HFFc6 (cell line): ENCODE measurements at places on chromosomes 3 and 15. TPM values are rescaled to one million over a fixed set of nuclear protein-coding genes. Genes with fewer than 3 reads are reported as not detected.

DNA sequence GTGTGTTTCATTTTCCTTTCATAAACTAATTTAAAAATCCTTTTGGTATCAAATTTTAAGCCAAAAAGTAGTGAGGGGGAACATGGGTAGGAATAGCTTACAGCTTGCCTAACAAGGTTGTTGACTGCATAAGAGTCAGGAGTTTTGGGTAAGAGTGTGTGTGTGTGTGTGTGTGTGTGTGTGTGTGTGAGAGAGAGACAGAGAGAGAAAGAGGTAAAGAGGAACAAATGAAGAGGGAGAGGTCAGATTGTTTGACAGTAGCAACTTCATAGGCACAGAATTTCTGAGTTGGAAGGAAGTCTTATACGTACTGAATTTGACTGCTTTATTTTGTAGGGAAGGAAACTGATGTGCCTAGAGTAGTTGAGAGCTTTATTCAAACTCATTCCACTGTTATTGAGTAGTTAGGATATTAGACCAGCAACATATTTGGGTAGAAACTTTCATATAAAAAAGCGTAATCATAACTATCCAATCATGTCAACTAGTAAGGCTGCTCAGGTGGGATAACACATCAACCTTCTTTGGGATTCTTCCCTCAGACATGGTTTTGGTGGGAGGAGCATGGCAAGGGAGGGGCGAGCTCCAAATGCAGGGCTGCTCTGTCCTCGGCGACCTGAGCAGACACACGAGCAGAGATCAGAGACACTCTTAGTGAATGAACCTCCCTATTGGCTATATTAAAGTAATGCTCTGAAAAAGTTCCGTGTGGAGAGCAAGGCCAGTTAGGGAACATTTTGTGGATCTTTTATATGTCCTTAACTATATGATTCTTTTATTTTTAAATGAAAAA, 86.4 kb downstream of the LPP start:
- no peak for DNase-seq

GRCh38 chr15:88393719-88394519, 73.3 kb downstream of the MRPL46 start:
- peak; percentile 43 for DNase-seq

DNA sequence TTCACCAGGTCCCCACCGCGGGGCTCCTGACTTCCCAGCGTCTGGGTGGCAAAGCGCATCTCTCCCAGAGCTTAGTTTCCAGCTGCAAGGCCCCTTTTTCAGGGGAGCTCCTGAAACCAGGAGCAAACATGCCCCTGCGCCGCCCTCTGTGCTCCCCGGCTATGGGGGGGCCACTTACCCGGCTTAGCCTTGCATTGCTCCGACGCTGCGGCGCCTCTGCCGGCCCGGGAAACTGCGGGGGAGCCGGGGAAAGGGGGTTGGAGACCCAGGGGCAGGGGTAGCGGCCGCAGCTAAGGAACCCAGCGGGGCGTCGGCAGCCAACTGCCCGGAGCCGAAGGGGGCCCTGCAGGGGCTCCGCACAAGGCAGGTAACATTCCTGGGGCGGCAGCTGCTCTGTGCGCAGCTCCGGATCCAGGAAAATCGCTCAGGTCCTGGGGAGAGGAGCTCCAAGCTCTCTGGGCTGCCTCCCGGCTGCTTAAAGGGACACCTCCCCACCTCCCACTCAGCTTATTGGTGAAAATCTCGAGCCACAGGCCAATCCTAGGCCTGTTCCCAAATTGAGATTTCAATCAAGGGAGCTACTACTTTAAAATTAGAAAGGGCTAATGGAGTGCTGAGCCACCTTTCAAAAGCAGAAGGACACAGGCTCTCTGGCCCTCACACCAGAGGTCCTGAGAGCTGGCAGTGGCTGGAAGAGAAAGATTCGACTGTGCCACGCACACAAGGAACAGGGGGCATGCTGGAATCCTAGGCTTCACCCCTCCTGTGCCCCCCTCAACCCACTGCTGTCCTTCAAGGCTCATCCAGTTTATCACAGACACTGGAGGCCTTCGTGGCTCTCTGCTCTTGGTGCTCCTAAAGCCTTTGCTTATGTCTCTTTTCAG, 42.7 kb upstream of the PRICKLE2 start:
- DNase-seq: peak; percentile 58

DNA sequence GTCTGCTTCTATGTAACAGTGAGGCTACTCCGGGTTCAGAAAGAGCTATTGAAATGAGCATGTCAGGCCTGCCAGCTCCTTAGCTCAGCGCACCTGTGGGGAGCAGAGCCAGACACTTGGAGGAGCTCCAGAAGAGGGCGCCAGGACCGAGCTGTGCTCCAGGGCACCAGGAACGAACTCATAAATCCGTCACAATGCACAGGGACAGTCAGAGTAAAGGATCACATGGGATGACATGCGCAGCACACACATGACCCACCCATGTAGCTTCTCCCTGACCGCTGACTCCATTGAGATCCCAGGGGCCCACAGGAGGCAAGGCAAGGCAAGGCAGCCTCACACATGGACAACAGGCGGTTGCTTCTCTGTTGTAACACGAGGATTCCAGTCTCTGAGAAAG, 26.0 kb upstream of the GNB5 start:
- no peak for DNase-seq

- DNase-seq: no peak
These were observed 329.7 kb upstream of the TLE3 start for GRCh38 chr15:70427167-70428120.

DNA sequence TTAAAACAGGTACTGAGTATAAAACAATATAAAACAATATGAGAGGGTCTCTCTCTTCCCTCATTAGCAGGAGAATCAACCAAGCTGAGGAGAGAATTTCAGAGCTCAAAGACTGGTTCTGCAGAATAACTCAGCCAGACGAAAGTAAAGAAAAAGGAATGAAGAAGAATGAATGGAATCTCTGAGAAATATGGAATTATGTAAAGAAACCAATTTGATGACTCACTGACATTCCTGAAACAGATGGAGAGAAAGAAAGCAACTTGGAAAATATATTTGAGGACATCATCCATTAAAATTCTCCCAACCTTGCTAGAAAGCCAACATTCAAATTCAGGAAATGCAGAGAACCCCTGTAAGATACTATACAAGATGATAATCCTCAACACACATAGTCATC, 630.9 kb downstream of the PYDC2 start:
- DNase-seq: peak; percentile 30

DNA sequence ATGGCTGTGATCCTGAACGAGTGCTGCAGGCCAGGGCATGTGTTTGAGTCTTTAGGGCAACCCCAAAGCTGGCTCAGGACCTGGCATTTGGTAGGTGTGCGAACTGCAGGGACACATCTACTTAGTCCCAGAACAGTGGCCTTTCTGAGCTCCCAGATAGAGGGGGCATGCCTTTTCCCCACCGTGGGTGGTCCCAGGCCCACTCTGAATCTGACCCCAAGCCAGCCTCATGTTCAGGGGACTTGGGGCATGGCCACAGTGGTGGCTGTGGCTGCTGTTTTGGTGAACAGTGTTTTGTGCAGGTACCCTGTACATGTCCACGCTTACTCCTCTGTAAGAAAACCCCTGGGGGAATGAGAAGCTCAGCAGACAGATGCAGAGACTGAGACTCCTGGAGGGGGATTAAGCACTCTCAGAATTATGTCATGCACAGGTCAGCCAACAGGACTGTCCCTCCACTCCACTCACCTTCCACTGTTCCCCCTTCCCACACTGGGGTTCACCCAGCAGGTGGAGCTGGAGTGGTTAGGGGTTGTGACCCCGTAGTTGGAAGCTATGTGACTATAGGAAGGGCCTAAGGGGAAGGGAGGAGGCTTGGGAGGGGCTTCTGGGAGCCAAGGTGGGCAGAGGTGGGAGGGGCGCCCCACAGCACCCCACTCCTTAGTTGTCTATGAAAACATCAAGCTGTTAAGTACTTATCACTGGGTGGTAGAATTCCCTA, 16.4 kb downstream of the ESYT3 start:
- DNase-seq: no peak

DNA sequence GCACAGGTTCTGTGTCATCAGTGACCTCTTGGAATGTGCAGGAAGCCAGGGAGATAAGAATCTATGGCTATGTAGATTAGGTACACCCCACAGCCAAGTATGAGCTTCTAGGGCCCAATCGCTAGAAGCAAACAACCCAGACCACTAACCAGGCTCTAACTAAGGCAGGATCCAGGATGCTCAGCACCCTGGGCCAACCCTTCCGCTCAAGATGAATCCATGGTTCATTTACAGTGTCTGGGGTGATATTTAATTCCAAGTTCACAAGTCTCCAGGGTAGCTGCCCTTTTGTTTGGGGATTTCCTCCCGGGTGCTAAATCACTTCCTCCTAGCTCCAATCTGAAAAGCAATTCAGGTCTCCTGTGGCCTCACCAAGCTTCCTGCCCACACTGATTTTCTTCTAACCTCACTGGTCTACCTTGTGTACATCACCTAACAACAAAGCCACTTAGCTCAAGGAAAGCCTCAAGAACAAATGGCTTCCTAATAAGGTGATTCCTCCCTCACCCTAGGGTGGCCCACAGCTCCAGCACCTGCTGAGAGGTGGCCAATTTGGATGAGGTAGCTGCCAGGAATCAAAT, 2.4 kb downstream of the EHD4 start:
- peak; percentile 20 for DNase-seq

The SGO1 gene
- 4.5 to 14.3 TPM (median 9.0 TPM) in 3 replicates for total RNA-seq

The BCL6 gene
- total RNA-seq: 25.5 to 36.5 TPM (median 28.5 TPM) in 3 replicates

The PRC1 gene
- total RNA-seq: 87.9 to 192 TPM (median 150 TPM) in 3 replicates

The NRG4 gene
- not detected in 3 replicates for total RNA-seq

The PTX3 gene
- 21.0 to 45.1 TPM (median 31.8 TPM) in 3 replicates for total RNA-seq

The LMAN1L gene
- not detected in 3 replicates for total RNA-seq
